Activated CD8-positive, alpha-beta memory T cell treated with anti-CD3 and anti-CD28 coated beads, Interleukin-2, amount 10 ng/mL, durations not matched to agents 7 days and 5 days (primary cell): ENCODE measurements at places on chromosomes 6 and 20. TPM values are rescaled to one million over a fixed set of nuclear protein-coding genes. Genes with fewer than 3 reads are reported as not detected.

The DST gene
- total RNA-seq = 4.0 TPM

The ULBP3 gene
- 1.4 TPM for total RNA-seq

The UNC5CL gene
- total RNA-seq = 2.5 TPM

The SLC18B1 gene
- 7.8 TPM for total RNA-seq

The IL20RA gene
- total RNA-seq = not detected

The CDH4 gene
- not detected for total RNA-seq

The YIPF3 gene
- total RNA-seq = 50.9 TPM

The HLA-C gene
- total RNA-seq = 1,097 TPM

The MOCS1 gene
- total RNA-seq = not detected

The VGLL2 gene
- total RNA-seq = not detected

The CNBD2 gene
- 7.8 TPM for total RNA-seq

The SRPK1 gene
- 88.2 TPM for total RNA-seq
